ENCODE measurements at places on chromosomes 11 and 22.

- no peak for DNase-seq
Observed at GRCh38 chr11:40722179-40722795, 737.2 kb downstream of the LRRC4C start.

DNA sequence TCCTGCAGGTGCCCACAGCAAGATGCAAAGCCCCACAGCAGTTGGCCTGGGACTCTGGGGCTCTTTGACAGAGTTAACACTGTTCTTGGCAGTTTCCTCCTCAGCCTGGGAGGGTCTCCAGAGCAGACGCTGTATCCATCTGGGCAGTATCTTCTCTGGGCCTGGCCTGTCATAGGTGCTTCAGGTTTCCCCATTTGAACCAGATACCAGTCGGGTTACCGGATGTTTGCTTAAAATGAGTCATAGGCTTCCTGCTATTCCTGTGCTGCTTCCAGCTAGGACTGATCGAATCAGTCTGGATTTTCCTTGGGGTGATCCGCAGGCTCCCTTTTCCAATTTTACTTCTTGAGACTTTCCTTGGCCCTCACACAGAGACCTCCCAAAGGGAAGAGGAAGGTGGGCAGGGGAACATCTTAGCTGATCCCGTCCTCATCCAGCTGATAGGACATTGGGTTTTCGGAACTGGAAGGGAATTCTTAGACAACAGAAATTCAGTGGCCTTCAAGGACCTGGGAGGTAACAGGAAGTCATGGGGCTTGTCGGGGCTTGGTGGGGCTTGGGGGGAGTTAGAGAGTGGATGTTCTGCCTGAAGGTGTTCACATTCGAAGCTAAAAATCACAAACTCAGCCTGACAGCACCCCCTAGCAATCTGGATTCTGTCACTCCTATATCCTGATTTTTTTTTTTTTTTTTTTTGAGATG lies 2.4 kb upstream of the RANGAP1 start:
- DNase-seq, result no peak

GRCh38 chr11:127445476-127445875 lies 444.9 kb upstream of the KIRREL3 start:
- no peak for DNase-seq

GRCh38 chr22:24796860-24797259 lies 9.2 kb upstream of the SGSM1 start:
- DNase-seq, result no peak
